ENCODE measurements at places on chromosomes 7 and 10.

DNA sequence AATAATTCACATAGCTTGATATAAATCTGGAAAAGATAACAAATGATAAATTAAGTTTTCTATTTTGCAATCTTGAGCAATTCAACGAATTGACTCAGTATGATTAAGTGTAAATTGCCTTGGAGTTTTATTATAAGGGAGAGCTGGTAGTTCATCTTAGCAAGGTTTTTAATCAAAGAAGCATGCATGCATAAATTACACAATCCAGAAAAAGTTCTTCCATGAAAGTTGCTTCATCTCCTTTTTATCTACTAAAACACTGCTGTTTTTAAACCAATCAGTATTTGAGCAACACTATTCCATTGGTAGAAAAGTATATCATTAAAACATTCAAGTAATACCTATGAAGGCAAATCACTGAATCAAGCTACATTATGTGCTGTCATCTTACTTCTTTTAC lies 47.6 kb downstream of the POT1 start:
- DNase-seq: no peak

GRCh38 chr7:90726120-90726519 lies 130.0 kb downstream of the CDK14 start:
- DNase-seq: no peak

DNA sequence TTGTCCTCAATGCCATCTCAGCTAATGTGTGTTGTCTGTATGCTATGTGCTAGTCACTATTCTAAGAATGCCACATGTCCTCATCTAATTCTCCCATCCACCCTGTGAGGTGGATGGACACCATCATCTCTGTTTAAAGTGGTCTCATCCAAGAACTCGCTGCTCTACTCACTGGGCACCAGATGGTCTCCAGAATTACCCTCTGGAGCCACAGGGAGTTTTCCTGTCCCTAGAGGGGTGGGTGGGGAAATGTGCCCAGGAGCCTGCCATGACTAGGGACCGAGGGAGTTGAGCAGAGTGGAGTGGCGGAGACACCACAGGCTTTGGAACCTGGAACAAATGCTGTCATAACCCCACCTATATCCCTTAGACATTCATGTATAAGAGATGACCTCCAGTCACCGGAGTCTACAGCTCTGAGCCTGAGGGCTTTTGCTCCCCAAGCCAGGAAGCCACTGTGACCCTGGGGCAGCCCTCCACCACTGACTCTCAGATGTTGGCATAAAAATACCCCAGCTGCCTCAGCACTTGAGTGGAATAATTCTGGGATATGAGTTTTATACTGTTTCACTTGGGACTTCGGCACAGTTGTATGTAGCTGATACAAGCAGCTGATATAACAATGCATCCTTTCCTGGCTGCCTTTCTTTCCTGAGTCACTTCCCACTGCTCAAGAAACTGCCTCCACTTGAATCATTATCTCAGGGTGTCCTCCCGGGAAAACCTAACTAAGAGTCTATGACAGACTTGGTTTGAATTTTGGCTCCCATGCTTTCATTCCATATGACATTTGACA lies 61.5 kb upstream of the RAPGEF5 start:
- DNase-seq: no peak

DNA sequence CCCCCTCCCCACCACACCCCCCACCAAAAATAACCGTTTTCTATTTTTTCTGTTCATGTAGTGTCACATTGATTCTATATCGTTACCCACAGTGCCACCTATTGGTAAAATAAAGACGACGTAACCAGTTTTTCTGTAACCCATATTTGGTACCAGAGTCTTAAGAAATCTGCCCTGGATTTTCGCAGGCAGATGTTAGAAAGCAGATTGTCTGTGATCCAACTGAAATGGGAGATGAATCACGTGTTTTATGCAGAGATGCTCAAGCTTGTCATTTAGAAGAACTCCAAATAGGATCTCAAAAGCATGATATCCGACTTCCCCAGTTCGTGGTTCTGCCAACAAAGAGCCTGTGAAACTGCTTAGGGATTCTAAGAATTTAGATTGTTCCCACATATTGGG lies 261.1 kb upstream of the CSTF2T start:
- peak; percentile 67 for DNase-seq

DNA sequence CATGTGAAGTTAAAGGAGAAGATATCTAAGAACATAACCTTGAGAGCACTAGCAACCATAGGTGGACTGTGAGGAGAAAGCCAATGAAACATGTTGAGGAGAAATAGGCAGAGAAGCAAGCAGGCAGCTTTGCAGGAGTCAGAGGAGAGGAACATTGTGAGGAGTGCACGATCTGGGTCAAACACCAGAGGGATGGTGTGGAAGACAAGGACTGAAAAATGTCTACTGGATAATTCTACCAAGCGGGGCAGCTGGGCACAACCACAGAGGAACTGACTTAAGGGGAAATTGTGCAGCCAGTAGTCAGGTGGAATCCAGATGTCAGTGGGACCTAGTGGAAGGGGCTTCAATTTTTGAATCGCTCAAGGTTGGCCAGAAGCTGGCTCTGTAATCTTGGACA lies 111.9 kb upstream of the LANCL2 start:
- no peak for DNase-seq

GRCh38 chr10:79069325-79070080 lies 737 bp downstream of the ZMIZ1 start:
- peak; percentile 70 for DNase-seq

DNA sequence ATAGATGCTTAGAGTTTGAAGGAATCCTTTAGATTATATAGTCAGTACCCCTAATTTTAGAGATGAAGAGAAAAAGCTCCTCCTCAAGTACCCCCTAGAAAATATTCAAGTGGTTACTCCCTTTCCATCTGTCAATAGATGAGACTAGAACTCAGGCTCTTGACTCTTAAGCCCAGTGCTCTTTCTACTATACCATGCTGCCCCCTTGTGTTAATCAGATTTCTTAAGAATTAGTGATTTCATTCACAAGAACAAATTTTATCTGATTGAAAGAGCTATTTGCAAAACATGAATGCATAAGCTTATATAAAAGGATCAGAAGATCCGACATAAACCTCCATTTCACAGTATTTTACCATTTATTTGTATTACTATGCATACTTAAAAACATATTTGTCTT lies 179.3 kb downstream of the TFEC start:
- DNase-seq: peak; percentile 62

DNA sequence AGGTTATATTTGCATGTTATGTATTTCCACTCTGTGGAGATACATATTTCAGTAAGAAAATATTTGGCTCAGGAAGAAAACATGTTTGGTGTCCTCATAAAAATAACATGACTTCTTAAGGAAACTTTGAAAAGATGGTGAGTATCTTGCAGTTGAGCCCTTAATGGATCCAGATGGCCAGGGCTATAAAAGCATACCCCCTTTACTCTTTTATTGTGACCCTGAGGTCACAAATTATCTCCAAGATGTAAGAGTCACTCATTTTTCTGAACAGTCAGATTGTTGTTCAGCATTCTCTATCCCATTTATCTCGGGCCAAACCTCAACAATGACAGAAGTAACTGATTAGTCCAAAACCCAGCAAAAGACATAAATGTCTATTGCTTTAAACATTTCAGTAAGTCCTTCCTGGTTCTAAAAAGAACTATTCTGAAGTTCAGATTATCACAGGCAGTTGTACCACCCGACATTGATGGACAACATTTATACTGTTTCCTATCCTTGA lies 539.4 kb downstream of the PARD3 start:
- no peak for DNase-seq

DNA sequence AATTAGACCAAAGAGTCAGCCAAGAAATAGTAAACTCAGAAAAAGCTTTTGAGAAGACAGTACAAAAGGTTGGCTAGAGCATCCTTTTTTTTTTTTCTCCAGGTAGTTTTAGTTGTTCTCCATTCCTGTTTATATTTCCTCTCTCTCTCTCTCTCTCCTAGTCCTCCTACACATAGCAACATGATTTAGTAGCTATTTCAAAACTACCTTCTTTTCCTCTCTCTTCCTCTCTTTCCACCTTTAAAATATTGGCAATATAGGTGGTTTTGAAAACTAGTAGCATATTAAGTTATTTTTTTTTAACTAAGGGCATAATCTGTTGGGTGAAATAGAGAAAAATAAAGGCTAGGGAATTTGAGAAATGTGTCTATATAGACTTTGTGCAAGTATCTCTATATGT lies 5.0 kb downstream of the SKIDA1 start:
- no peak for DNase-seq

- no peak for DNase-seq
Measured at GRCh38 chr10:31070025-31070424, 38.4 kb upstream of the ZNF438 start.

- DNase-seq: no peak
Measured at GRCh38 chr10:119761106-119761505, 35.3 kb downstream of the INPP5F start.

- DNase-seq: peak; percentile 54
Measured at GRCh38 chr10:105797234-105797890, 1156.3 kb downstream of the SORCS3 start.

GRCh38 chr7:154198481-154198880 lies 146.3 kb downstream of the DPP6 start:
- no peak for DNase-seq

DNA sequence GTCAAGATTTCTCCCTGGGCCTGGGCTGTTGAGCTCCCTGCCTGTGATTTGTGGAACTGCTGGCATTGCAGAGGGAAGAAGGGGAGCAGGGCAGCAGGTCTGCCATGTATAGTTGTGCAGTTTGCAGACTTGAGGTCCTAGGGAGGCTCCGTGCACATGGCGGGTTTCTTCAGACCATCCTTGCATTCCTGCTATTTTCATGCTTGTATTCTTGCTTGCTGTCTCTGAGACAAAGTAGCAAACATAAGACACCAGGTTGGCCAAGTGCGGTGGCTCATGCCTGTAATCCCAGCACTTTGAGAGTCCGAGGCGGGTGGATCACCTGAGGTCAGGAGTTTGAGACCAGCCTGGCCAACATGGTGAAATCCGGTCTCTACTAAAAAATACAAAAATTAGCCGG lies 61.1 kb downstream of the NPTX2 start:
- no peak for DNase-seq

DNA sequence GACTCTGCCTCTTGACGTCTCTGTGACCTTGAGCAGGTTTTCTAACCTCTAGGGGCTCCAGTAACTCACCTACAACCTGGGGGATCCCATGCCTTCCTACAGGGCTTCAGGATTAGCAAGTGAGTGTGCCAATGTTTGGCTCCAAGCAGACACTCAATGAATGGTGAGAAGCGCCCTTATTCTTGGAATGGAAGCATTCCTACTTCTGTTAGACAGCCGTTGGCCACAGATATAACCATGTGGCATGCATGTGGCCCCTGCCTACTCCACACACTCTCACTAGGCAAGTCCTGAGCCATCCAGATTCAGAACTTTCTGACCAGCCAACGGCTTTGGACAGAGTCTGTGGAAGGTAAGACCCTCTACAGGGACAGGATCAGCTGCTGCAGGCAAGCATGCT lies 108.9 kb upstream of the LYZL2 start:
- no peak for DNase-seq

DNA sequence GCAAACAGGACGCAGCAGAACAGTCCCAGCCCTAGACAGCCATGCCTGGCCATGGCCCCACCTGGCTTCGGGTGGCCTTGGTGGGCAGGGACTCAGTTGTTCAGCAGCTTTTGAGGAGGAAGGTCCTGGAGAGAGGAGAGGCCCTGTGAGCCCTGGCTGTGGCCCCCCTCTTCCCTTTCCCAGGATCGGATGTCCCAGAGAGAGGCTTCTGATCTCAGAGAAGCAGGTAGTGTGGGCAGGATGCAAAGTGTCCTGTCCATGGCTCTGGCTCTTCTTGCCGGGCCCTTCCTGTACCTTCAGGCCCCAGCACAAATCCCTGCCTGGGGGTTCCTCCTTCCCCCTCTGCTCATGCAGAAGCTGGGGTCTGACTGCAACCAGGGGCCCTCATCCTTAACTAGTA lies 1.6 kb downstream of the PRRT4 start:
- no peak for DNase-seq

DNA sequence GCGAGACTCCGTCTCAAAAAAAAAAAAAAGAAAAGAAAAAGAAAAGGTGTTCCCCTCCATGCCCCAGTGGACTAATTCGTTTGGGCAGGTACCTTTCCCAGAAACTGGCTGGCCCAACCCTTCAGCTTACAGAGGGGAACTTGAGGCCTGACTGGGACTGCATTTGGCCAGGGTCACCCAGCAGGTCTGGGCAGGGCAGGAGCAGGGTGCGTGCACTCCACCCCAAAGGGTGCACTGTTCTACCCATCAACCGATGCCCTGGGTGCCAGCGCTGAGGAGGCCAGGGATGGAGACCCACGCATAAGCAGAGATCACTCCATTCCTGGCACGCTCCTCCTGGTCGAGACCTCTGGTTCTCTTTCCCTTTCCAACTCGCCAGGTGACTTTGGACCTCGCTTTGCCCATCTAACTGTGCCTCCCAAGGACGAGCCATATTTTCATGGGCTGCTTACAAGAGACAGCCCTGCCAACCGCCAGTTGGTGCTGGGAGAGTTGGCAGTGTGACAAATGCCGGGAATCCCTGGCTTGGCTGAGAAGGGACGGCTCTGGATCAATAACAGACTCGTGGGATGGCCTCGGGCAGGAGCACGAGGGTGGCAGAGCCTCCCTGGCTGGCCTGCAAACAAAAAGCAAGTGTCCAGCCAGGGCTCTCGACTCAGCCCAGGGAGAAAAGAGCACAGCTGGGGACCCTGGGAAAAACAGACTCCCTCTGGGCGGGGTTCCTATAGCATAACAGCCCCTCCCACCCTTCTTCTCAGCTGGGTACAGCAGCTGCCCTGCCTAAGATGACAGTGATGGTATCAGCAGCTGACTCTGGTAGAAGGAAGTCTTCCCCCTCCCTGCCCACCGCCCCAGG lies 7.9 kb downstream of the HSPB1 start:
- no peak for DNase-seq

DNA sequence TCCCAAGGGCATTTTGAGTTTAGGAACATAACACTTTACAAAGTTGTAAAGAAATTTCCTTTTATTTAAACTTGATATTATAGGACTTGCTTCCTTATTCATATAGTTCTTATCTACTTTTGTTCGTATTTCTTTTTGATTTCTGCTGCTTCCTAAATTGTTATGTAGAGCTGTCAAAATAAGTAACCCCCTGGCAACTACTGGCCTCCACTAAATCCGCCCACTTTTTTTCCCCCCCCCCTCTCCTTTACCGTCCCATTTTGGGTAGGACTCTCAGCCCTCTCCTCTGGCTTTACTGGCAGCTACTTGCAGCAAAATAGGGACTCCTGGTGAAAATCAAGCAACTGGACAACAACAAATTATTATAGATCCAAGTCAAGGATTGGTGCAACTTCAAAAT lies 1.1 kb downstream of the SP4 start:
- peak; percentile 24 for DNase-seq

DNA sequence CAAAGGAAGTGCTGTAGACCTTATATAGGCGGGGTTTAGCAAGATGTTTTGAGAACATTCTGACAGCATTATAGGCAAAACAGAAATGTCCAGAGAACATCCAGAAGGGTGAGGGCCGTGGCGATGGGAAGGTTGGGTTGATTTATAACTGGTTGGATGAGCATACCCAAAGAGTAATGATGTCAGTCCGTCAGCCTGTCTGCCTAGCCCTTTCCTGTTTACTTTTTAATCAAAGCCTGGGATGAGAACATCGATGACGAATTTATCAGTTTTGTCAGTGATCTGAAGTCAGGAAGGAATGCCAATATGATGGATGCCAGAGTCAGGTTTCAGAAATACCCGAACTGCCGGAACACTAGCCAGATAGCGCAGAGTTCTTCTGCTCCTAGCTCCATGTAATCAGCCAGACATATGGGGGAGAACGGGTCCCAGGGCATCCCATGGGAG lies 33.8 kb upstream of the TRIM8 start:
- no peak for DNase-seq

- peak; percentile 77 for DNase-seq
Measured at GRCh38 chr7:64098-64915, 128.1 kb upstream of the FAM20C start.

Data from neural progenitor cell (in vitro differentiated cells).